ENCODE measurements at places on chromosomes 2 and 18.

- no peak for DNase-seq
Observed at GRCh38 chr2:198325359-198325758, 521.0 kb downstream of the PLCL1 start.

DNA sequence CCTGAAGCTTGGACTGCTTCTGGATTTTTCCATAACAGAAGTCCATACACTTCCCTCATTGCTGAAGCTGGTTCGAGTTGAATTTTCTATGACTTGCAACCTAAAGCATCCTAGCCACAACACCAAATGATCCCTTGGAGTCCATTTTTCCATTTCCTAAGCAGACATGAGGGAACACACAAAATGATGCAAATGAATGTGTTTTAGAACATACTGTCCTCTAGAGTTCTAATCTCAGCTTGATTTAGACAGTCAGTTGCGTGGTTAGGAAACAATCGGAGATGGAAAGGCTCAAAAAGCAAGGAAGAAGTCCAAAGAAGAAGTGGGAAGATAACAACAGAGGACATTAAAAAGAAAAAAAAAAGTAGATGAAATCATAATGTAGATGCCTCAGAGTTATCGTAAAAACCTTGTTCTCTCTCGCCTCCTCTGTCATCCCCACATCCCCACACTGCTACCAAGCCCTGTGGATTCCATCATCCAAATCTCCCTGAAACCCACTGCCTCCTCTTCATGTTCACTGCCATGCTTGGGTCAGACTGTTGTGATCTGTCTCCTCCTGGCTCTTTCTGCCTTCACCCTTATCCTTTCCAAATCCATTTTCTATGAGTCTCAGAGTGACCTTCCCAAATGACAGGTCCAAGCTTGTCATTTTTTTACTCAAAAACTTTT lies 58.4 kb downstream of the TMEM247 start:
- DNase-seq, result peak; percentile 4

DNA sequence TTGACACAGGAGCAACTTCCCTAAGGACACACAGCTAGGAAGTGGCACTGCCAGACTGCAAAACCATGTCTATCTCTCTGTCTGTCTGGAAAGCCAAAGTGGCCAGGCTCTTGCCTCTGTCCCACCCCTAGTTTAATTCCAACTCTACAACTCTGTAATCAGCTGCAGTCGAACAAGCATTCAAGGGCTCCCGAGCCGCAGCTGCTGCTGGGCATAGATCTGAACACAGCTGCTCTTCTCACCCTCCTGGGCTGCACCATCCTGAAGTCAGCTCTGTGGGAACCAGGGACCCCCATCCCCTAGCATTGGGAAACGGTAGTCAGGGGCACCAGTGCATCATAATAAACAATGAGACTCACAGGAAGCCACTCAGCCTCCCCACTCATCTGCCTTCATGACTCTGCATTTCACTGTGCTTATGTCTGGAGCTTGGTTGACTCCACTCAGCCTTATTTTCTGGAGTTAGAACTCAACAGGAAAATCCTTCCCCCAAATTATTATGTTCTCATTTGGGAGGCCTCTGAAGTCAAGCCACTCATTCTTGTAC lies 44.4 kb upstream of the TMEM163 start:
- no peak for DNase-seq

GRCh38 chr18:51192696-51193095 lies 4.8 kb downstream of the MEX3C start:
- DNase-seq, result no peak

DNA sequence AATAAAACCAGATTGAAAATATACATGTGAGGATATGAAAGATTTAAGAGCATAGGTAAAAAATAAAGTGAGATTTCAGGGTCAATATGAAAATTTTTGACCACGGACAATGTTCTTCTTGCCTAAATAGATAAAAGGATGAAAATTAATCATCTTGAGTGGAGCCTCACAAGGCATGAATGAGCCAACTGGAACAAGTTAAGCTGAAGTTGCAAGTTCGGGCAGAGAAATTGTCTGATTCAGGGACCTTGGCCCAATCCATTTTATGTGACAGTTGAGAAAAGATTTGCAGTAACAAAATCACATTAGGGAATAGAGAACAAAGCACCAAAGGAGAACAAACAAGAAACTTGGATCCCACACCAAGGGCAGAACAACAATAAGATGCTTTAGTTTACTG lies 305.3 kb downstream of the TMX3 start:
- DNase-seq, result no peak

GRCh38 chr2:8424997-8425900 lies 256.6 kb upstream of the ID2 start:
- no peak for DNase-seq

GRCh38 chr18:45449418-45450227 lies 165.7 kb upstream of the SLC14A2 start:
- peak; percentile 69 for DNase-seq

Measured in tibial nerve (tissue), 4 donors.